ENCODE measurements at places on chromosomes 12 and 14.

GRCh38 chr14:90820958-90821357 lies 4.7 kb upstream of the TTC7B start:
- peak; percentile 11 for DNase-seq

GRCh38 chr14:72965249-72965648 lies 39.0 kb downstream of the DCAF4 start:
- DNase-seq, result peak; percentile 12

DNA sequence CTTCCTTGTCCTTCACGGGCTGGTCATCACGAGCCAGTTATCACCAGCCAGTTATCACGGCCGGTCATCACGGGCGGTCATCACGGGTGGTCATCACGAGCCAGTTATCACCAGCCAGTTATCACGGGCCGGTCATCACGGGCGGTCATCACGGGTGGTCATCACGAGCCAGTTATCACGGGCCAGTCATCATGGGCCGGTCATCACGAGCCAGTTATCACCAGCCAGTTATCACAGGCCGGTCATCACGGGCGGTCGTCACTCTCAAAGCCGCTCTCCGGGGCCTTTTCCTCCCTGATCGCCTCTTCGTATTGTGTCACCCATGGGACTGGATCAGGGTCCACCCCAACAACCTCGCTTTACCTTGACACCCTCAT lies 13.9 kb upstream of the FBRSL1 start:
- no peak for DNase-seq

GRCh38 chr12:2353691-2354090 lies 300.9 kb downstream of the CACNA1C start:
- no peak for DNase-seq

DNA sequence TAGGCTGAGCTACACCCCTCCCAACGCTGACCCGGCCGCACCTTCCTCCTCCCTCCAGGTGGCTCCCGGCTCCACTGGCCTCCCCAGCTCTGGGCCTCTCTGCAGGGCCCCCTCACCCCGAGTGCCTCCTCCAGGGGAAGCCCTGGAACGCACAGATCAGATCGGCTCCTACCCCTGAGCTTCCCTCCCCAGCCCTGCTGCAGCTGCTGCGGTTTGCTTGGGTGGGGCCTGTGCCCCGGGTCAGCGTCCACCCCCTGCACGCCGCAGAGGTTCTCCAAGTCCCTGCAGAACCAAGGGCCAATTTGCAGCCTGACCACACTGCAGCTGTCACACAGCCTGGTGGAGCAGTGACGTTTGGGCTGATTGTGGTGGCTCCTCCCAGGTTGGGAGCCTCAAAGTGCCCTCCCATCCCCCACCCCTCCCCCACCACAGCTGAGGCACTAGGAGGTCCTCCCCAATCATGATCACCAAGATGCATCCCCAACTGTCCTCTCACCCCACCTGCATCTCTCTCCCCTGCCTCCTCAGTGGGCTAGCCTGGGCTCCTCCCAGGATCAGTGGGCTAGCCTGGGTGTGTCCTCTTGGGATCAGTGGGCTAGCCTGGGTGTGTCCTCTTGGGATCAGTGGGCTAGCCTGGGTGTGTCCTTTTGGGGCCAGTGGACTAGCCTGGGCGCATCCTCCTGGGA lies 12.8 kb upstream of the FBRSL1 start:
- no peak for DNase-seq

- DNase-seq, result peak; percentile 54
Measured at GRCh38 chr14:87231336-87232026, 761.5 kb downstream of the GALC start.

DNA sequence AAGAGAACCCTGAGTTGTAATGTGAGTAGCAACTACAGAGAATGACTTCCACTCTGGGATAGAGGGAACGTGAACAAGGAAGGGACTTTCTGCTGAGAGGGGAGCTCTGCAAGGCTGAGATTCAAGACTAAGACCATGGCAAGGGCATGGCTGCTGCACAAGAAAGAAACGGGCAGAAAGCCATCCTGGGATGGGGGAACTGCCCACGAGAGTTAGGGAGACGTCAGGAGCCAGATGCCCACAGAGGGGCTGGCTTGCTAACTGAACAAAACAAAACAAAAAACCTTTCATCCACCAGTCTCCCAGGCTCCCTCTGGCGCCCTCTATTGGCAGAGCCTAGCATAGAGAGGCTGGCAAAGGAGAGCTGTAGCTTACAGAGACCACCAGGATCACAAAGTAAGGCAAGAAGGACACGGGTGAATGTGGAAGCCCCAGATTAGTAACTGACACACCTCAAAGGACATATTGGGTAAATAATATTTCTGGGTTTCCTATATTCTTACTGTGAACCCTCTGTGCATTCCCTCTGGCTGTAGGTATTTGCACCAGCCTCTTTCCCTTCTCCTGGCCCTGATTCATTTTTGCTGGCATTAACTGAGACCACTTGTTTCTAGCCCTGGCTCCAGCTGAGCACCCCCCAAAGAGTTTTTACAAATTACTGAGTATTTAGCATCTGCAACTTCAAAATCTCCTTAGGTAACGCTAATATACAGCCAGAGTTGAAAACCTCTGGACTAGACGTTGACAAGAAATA lies 338.3 kb downstream of the EMP1 start:
- DNase-seq, result peak; percentile 65

DNA sequence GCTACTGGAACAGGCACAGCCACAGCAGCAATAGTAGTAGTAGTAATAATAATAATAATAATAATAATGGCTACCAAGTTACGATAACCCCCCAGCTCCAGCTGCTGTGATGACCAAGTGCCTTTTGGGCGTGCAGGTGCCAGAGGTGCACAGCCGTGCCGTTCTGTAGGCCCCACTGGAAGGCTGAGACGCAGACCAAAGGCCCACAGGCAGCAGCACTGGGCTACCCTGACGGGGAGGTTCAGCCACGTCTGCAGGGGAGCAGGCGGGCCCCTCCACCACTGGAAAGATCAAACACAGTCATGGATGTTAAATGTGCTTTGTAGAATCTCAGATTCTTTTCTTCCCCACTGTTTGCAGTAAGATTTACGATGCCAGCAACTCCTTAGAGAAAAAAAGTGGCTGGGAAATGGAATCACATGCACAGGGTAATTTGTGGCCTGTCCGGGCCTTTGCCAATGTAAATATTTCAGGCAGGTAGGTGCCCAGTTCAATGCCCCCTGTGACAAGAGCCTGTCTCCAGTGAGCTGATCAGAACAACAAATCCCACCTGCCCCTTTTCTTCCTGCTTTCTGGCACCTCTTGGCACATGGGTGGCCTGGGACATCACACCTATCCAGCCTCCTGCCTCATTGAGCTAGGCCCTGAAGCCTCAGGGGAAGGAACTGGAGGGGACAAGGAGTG lies 32.6 kb downstream of the CCDC85C start:
- no peak for DNase-seq

GRCh38 chr14:99351166-99352007 lies 79.4 kb upstream of the BCL11B start:
- no peak for DNase-seq

DNA sequence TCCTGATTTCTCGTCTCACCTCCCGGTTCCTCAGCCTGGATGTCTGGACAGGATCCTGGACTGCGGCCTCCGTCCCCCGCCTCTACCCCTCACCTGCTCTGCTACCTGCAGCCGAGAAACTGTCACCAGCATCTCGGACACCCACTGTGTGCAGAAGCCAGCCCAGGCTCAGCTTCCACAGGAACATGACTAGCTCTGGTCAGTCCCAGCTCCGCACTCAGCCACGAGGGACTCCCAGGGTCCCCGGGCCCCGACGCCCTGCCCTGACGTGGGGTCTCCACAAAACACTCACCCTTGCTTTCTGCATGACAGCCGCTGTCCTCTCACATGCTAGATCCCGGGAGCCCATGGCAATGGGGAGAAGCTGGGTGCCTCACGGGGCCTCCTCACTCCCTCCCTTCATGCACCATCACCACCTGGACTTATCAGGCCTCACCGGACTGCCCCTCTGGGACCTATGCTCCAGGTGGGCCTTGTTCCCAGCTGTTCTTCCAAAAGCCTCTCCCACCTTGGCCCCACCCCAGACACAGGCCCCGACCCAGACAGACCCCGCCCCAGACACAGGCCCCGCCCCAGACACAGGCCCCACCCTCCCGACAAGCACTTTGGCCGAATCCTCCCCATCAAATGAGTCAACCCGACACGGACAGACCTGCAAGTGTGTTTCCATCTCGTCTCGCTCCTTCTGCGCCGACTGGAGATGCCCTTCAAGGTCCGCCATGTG lies 26.9 kb upstream of the ANKLE2 start:
- DNase-seq, result no peak

DNA sequence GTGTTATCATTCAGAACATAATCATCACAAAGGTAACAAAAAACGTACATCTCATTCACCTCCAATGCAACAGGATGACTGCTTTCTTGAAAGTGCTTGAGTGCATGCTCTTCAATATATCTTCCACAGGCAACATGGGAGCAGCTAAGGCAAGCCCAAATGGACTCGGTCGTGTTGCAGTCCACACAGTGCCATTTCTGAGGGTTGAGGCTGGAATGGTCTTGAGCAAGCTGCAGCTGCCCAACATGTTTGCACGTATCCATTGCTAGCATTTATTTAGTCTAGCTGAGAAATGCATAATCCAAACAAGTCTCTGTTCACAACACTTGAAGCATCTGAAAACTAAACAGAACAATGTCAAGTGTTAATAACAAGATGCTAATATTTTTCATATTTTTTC lies 17.3 kb downstream of the USP44 start:
- no peak for DNase-seq

GRCh38 chr12:28237423-28237822 lies 47.2 kb downstream of the CCDC91 start:
- peak; percentile 5 for DNase-seq

- DNase-seq, result peak; percentile 60
Measured at GRCh38 chr12:21527451-21528180, 1.5 kb downstream of the SPX start.

GRCh38 chr12:53064613-53065436 lies 14.4 kb downstream of the SPRYD3 start:
- no peak for DNase-seq

DNA sequence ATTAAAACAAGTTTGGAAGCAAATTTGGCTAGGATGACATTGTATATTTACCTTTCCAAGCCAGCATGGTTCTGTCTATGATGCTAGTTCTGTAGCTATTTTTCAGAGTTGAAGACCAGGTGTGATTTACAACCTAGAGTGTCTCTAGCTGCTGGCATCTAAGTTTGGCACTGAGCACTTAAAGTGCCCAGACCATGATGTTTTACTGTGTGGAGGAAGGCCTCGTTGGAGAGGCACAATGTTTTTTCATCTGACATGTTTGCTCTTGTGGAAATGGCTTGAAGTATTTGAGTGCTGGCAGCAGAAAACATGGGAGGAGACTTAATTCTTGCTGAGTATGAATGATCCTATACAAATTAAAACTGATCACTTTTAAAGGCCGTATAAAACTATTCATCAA lies 13.0 kb upstream of the C12orf71 start:
- no peak for DNase-seq

- peak; percentile 27 for DNase-seq
Measured at GRCh38 chr14:24353559-24354481, 14.0 kb upstream of the RIPK3 start.

DNA sequence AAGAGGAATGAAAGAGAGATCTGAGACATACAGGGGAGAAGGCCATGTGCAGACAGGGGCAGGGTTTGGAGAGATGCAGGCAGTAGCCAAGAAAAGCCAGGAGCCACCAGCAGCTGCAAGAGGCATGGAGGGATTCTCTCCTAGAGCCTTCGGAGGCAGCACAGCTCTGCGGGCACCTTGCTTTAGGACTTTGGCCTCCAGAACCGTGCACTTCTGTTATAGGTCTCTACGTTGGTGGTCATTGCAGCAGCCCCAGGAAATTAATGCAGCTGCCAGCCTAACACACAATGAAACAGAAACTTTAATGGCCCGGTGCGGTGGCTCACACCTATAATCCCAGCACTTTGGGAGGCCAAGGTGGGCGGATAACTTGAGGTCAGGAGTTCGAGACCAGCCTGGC lies 14.7 kb upstream of the VRK1 start:
- no peak for DNase-seq

GRCh38 chr12:122123761-122124145 lies 45.2 kb downstream of the MLXIP start:
- DNase-seq, result no peak

DNA sequence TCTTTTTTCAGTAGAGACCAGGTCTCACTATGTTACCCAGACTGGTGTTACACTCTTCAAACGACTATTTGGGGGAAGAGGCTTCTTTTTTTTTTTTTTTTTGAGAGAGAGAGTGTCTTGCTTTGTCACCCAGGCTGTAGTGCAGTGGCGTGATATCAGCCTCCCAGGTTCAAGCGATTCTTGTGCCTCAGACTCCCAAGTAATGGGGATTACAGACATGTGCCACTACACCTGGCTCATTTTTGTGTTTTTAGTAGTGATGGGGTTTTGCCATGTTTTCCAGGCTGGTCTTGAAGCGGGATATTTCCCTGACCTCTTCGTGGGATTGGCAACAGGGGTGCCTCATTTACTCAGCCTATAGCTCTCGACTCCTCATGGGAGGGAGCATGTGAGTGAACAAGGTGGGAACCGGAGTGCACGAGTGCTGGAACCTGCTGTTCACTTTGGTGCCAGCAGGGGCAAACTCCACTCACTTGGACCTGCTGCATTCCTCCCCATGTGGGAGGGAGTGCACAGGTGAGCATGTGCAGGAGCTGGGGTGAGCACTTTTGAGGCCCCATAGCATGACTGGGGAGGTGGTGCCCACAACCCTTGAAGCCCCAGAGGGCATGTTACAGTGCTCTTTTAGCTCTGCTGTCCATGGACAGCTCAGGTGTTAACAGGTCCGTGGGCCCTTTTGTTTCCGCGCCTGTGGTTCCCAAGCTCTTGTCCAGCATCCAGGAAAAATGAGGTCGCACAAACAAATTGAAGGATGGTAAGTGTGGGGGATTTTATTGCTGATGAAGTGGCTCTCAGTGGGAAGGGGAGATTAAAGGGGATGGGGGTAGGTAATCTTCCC lies 79.1 kb upstream of the HECTD1 start:
- DNase-seq, result no peak

GRCh38 chr12:18864900-18865561 lies 127.1 kb downstream of the CAPZA3 start:
- peak; percentile 65 for DNase-seq

- DNase-seq, result peak; percentile 67
Measured at GRCh38 chr14:64591809-64592208, 42.0 kb downstream of the PPP1R36 start.

DNA sequence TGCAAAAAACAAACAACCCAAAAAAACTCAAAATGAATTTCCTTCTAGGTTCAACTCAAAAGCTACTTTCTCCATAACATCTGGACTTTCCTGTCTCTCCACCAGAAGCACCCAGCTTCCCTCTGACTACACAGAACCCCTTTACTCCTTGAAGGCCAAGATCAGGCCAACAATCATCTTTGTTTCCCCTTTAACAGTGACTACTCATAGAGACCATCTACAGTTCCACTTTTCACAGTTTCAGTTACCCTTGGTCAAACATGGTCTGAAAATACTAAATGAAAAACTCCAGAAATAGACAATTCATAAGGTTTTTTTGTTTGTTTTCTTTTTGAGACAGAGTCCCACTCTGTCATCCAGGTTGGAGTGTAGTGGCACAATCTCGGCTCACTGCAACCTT lies 11.8 kb downstream of the GCH1 start:
- no peak for DNase-seq

GRCh38 chr14:89331398-89331797 lies 85.6 kb downstream of the FOXN3 start:
- DNase-seq, result no peak

- no peak for DNase-seq
Measured at GRCh38 chr12:94080341-94081009, 67.9 kb upstream of the PLXNC1 start.

All from fibroblast of skin of back (primary cell).